ENCODE measurements at places on chromosomes 1 and 21.
A peak's percentile ranks its signal among the peaks of the same experiment; 100 is the strongest.

DNA sequence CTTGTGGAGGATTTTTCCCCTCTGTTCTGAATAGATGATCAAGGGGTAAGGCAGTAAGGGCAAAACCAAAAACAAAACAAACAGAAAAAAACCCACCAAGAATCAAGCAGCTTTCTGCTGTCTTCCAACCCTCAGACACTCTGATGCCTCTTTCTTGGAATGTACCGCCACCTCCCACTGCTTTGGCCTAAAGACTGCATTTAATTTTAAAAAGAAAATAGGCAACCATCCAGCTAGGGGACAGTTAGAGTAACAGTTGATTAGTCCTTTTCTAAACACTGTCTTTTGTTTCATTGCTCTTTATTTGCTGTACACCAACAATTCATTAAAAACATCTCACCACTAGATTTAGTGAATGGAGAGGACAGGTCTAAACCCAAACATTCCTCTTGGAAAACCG, 21.5 kb downstream of the WLS start:
- DNase-seq: no peak

GRCh38 chr1:210684466-210685294, 356.0 kb downstream of the HHAT start:
- no peak for DNase-seq

DNA sequence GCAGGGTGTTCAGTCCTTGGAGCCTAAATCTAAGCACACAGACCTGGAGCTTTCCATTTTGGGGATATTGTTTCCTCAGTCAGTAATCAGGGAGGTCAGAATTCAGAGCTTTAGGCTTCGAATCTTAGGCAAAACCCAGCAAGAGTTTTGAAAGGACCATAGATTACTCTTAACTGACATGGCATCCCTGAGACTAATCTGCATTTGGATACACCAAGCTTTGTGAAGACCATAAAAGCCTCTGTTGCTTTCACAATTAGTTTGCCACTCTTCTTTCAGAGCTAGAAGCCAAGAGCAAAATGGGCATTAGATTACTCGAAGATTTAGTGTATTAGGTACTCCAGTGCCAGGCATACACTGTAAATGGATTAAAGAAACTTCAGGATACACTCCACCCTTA, 131.8 kb upstream of the GREM2 start:
- no peak for DNase-seq

GRCh38 chr1:160217481-160218051, 12.4 kb downstream of the PEA15 start:
- DNase-seq: no peak

GRCh38 chr1:169163059-169163458, 56.6 kb downstream of the ATP1B1 start:
- no peak for DNase-seq

DNA sequence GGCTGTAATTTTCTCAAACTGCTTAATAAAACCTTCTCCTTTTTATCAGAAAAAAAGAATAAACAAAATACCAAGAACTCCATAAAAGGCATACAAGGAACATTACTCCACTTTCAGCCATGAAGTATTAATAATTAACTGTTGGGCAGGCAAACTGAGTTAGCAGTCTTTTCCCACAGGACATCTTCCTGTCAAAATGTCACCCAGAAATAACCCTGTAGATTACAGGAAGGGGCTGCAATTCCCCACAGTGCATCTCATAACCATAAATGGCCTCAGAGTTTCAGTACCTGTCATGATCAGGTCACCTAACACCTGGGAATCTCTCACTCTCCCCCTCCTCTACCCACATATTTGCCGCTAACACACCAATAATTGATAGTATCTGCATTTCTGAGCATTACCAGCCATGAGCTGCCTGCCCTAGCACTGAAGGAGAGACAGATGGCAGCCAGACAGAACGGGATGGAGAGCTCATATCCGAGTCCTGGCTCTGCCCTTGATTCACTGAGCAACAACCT, 475.0 kb downstream of the SMYD3 start:
- no peak for DNase-seq

- no peak for DNase-seq
Measured at GRCh38 chr1:202958544-202959275, 598 bp upstream of the ADIPOR1 start.

DNA sequence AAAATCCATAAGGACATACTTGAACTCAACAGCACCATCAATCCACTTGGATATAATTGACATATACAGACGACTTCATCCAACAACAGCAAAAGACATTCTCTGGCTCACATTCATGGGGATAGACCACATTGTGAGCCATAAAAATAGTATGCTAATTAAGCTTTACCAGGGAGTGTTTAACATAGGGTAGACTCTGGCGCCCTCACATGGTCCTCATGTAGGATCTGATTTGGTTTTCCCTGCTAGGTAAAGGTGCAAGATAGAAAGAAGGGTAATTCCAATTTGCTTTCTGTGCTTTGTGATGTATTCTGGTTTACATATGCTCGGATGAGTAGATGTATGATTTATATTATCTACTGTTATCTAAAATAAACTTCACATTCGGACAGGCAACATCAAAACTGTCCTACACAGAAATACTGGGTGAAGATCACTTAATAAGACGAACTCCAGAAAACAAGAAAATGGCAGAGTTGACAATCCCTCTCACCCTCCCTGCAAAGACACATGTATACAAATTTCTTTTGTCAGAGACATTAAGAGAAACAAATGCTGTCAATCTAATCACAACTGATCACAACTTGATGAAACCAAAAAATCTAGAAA, 27.7 kb downstream of the CR1L start:
- no peak for DNase-seq

GRCh38 chr1:170085091-170085490, 10.6 kb upstream of the KIFAP3 start:
- DNase-seq: no peak

DNA sequence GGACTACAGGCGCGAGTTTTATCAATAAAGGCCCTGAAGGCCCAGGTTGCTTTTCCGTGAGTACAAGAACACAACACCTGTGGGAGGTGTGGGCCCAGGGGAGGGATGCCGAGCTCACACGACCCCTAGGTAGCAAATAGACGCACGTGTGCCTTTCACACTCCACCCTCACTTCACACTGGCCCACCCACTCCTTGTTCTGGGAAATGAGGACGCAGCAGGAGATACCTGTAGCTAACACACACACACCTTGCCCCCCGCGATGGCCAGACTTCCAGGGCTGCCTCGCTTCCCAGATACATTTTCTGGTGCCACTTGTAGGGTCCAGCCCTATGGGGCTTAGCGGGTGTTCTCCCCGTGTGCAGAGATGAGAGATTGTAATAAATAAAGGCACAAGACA, 4.3 kb upstream of the CCDC27 start:
- DNase-seq: no peak

GRCh38 chr1:206912445-206913095, 9.2 kb downstream of the FCMR start:
- peak; percentile 75 for DNase-seq

DNA sequence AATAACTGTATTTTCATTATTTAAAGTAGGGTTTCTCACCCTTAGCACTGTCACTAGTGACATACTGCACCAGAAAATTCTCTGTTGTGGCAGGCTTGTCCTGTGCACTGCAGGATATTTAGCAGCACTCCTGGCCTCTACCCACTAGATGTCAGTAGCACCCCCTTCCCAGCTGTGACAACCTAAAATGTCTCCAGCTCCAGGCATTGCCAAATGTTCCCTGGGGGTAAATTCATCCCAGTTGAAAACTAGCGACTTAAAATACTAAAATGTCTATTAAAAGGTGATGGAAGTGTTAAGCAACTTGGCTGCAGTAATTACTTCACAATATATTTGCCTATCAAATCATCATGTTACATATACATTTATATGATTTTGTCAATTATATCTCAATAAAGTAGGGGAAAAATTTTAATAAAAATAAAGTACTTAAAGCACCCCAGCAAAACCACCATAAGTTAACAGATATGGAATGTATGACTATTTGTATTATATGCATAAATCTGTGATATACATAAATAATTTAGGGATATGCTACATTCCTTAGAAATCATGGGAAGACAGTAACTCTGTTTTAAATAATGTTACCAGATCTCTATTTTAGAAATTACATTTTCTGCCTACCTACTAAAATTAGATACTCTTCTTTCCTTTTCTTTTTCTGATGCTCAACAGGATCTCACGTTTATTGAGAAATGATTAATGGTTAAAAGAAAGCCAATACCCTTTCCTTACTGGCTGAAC, 74.6 kb downstream of the ARID4B start:
- peak; percentile 43 for DNase-seq

DNA sequence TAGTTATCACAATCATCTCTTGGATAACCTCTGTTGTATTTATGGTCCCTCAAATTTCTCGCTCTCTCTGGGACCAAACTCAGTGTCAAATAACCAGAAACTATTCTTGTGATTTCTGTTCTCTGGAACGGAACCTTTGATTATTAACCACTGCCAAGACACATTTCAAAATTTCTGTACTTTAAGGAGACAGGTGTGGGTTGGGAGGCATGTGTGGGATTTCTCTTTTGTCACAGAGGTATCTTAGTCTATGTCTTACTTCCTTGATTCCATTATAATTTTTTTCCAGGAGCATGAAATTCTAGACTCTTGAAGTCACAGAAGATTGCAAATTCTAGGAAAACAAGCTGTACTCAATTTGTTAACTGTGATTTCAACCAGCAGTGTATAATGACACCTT, 919.0 kb upstream of the B3GALT2 start:
- DNase-seq: no peak

DNA sequence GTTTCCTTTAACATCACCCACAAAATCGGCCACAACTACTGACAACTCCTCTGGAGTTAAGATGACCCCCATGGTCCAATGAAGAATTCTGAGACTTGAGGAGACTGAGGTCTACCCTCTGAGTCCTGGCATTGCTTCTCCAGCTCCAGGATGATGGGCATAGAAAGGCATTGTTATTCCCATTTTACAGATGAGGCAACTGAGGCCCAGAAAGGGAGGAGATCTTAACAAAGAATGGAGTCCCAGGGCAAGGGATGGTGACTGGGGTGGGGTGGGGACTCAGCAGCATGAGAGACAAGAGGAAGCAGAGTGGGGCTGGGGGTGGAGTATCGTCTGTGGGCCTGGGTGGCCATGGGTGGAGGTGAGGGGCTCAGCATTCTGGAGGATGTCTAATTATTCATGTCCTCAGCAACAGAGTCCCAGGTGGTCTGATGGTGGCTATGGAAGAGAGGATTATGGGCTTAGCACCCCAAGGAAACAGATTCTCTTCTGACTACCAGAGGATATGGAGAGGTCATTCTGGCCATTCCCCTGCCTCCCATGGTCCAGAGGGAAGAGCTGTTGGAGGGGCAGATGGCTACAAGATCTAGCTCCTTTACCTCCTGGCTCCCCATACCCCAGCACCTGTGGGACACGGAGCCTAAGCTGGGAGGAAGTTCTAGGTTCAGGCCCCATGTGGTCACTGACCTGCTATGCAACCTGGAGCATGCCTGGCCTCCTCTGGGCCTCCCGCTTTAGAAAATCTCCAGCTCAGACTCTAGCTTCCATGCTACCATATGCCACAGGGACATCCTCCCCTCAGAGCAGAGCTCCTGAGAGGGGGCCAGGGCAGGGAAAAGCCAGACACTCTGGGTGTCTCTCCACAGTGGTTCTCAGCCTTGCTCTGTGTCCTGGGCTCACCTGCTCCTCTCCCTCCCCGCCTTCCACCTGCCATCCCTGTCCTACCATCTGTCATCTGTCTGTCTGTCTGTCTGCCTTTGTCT, 37.4 kb upstream of the DMBX1 start:
- no peak for DNase-seq

DNA sequence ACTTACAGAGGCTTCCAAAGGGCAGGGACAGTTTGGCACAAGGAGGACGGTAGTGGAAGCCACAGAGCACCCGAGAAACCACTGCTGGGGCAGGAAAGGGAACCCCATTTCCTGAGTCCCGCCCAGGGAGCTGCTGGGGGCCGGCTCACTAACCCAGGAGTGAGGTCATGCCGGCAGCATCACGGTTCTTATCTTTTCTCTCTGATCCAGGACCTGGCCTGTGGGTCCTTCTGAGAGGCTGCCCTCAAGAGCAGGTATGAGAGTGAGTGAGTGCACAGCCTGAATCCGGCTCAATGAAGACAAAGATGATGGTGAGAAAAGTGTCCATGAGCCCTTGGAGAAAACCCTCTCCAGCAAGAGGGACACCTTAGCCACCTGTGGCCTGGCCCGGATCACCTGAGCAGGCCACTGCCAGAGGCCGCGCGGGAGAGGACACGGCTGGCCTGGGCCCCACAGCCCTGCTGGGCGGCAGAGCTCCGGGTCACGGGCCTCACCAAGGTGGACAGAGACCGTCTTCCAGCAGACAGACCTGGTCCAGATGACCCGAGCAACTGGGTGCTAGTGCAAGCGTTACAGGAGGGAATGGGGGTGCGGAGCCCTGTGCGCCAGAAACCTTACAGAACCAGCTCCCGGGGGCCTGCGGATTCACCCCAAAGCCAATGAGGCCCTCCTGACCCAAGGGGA, 94.9 kb downstream of the RIPK4 start:
- no peak for DNase-seq

- DNase-seq: no peak
Measured at GRCh38 chr1:39354572-39354971, 136.9 kb upstream of the BMP8A start.

DNA sequence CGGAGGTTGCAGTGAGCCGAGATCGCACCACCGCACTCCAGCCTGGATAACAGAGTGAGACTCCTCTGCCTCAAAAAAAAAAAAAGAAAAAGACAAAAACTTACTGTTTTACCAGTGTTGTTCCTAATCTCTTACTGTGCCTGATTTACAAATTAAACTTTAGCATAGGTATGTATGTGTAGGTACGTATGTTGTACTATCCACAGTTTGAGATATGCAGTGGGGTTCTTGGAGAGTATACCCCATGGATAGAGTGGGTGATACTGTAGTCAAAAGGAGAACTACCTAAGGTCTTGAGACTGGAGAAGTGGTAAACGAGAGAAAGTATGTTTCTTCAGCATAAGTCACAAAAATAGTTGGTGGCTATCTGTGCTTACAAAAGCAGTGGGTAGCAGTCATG, 38.6 kb downstream of the RNF11 start:
- DNase-seq: no peak

DNA sequence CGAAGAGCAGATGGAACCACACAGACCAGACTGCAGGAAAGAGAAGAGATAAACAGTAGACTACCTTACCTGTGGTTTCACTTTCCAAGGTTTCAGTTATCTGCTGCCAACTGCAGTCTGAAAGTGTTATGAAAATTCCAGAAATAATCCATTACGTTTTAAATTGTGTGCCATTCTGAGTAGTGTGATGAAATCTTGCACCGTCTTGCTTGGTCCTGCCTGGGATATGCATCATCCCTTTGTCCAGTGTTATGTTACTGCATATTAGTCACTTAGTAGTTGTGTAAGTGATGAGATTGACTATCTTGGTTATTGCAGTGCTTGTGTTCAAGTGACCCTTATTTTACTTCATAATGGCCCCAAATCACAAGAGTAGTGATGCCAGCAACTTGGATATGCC, 33.9 kb downstream of the DNAJC6 start:
- DNase-seq: no peak

DNA sequence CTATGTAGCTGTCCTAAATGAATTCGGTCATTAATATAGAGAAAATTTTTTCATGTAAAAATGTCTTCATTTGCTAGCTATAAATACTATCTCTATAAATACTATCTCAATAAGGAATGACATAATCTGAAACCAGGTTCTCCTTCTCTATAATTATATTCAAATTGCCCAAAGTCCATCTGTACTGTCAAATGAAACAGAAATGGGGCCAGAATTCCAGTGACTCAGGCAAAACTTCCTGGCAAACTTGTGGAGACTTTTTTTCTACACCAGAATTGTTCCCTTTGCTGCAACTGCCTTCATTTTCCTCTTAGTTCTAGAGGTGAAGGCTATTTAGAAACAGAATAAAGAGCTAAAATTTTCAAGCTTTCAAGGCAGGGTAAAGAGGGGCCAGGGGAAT, 152.5 kb downstream of the KCNH1 start:
- DNase-seq: no peak

Measured in tibial artery (tissue), 4 donors.